Kidney capillary endothelial cell (primary cell): ENCODE measurements at places on chromosomes 16 and 17.

- no peak for DNase-seq
Measured at GRCh38 chr17:48843187-48843900, 12.5 kb downstream of the CALCOCO2 start.

DNA sequence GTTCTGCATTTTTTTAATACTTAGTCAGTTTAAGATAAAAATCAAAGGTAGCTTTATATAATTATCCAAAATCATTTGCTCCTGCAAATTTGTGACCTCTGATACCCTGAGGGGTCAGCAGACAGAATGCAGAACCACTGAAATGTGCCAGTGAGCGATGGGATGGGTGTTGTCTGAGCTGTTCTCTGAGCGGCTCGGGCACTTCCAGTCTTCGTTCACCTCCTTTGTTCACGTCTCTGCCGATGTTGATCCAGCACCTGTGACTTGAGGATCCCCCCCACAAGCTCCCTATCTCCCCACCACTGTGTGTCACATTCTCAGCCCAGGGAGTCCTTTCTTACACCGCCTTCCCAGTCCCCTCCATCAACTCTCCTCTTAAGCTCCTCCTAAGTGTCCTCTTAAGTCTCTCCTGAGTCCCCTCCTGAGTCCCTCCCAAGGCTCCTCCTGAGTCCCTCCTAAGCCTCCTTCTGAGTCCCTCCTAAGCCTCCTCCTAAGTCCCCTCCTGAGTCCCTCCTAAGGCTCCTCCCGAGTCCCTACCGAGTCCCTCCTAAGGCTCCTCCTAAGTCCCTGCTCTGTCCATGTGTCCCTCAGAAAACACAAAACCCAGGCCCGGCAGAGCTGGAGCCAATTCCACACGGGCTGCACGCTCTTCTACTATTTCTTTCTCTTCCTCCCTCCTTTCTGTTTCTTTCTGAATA is 47.5 kb downstream of the RNF213 start:
- DNase-seq = no peak

- no peak for DNase-seq
Measured at GRCh38 chr16:85839681-85840240, 40.3 kb downstream of the COX4I1 start.

DNA sequence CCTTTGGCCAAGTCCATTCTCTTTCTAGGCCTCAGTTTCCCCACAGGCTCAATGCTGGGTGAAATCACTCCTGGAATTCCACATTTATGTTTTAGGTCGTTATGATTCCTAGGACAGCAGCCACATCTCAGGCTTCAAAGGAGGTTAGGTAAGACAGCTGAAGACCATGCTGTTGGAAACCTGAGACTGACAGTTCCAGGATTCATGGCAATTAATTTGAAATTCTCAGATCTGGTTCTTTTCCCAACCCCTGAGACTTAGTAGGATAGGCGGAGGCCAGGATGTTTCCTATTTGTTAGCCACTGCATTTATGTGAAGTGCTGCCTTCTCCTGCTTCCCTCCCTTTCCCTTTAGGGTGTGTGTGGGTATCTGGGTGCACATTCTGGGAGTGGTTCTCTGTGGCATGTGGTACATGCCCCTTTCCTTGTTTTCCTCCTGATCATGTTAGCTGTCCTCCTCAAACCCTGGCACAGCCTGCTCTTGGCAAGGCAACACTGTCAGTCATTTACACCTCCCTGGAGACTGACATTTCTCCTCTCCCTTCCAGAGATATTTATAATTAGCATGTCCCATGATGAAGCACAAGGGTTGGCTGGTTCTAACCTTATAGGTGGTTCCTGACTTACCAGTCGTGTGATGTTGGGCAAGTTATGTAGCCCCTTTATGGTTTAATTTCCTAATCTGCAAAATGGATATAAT is 91.4 kb upstream of the SALL1 start:
- no peak for DNase-seq

- DNase-seq = no peak
Measured at GRCh38 chr17:10166176-10166935, 32.0 kb downstream of the GAS7 start.

DNA sequence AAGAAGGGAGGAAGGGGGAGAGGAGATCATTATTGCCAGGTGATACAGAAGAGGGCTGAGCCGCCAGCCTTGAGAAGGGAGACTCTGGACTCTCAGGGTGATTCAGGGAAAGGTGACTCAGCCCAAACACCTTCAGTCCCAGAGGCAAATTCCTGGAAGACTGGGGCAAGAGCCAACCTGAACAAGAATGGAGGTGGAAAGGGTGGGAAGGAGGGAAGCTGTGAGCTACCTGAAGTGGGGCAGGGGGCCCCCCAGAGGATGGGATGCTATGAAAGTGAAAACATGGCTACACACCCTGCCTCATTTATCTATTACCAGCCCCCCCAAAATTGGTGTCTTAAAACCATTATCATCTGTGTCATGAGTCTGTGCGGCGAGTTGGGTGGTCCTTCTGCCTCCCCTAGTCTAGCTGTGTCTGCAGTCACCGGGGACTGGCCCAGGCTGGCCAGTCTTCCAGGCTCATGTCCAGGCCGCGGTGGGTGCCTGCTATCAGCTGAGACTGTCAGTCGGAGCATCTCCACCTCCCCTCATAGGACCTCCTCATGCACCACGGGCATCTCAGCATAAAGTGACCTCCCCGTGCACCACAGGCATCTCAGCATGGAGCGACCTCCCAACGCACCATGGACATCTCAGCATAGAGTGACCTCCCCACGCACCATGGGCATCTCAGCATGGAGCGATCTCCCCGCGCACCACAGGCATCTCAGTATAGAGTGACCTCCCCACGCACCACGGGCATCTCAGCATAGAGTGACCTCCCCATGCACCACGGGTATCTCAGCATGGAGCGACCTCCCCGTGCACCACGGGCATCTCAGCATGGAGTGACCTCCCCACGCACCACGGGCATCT is 3.2 kb upstream of the SLC47A2 start:
- no peak for DNase-seq

DNA sequence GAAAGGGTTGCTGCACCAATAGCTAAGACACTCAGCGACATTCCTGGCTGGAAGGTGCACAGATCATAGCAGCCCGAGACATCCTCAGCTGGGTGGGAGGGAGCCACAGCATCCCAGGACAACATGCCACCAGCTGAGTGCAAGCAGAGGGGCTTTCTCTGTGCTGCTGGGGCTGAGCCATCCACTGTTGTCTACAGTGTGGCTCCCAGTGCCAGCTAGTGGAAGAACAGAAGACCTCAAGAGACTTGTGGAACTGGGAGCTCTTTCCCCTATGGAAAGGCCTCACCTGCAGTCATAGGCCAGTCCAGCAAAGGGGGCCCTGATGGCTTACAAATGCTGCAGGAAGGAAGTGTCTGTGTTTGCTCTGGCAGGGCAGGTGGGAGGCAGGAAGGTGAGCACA is 131.0 kb downstream of the C16orf78 start:
- DNase-seq = no peak

DNA sequence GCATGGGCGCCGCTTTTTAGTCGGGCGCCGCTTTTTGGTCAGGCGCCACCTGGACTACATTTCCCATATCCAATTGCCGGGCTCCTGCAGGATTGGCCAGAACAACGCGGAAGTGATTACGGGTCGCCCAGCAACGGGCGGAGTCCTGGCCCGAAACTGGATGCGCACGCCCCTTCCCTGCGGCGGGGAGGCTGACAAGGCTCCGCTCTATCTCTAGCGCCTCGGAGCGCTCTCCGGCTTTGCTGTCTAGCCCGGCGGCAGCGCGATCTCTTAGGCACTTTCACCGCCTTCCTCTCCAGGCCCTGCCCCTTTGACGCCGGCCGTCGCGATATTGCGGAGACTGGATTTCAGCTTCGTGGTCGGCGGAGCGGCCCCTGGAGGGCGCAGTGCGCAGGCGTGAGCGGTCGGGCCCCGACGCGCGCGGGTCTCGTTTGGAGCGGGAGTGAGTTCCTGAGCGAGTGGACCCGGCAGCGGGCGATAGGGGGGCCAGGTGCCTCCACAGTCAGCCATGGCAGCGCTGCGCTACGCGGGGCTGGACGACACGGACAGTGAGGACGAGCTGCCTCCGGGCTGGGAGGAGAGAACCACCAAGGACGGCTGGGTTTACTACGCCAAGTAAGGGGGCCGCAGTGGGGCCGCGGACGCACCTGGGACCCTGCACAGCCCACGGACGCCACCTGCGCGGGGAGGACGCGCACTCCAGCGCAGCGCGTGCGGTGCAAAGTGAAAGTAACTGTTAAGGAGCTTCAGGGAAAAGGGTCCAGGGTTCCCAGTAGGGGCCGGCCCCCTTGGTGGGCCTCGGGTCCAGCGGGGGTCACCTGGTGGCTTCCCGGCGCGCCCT is at the start of gene WWOX:
TSS of gene WWOX (plus strand) at position 384 of the 841 bp plus-strand sequence.
- DNase-seq = peak; percentile 94

- DNase-seq = no peak
Measured at GRCh38 chr17:3978421-3979289, 14.4 kb upstream of the ATP2A3 start.

DNA sequence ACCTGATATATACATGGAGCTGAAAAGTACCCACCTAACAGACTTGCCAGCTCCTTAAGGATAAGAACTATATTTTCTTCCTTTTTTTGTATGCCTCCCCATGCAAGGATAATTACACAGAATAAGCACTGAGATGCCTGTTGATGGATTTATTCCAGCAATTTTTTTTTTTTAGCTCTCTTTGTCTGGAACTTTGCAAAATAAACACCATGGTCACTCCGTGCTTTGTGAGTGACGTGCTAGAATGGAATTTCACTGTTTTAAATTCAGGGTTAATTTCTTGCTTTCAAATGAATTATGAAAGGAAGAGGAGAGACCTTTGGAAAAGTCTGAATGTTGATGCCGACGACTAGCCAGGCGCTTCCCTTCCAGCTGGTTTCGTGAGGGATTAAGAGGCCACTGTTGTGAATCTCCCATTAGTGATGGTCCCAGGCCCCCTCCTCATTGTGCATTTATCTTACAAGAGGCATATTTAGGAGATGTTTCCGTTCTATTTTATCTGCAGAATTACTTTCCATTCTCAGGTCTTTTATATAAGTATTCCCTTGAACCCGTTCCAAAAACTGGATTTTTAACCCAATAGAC is 529.1 kb downstream of the WWOX start:
- no peak for DNase-seq

GRCh38 chr16:89014403-89015230 is 37.6 kb upstream of the CBFA2T3 start:
- DNase-seq = no peak

DNA sequence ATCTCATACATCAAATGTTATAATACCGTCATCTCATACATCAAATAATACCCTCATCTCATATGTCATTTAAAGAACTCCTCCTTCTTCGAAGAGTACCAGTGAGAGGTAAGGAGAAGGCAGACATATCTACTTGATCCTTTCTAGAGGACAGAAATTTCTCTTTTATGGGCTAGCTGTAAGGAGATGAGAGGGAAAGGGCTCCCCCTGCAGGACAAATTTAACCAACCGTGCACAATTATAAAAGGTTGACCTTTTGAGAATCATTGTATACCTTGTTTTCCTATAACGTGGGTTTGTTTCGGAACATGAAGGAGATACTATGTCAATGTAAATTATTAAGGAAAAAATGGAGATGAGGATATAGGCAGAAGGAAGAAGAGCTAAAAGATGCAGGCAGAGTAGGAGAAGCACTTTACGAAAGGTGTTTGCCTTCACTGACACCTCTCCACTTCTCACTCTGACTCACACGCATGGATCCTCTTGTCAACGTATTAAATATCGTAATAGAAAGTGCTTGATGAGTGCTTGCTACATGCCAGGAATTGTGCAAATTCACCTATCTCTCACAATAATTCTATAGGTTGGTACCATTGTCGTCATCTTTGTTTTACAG is 465.9 kb upstream of the ERCC4 start:
- DNase-seq = peak; percentile 15

DNA sequence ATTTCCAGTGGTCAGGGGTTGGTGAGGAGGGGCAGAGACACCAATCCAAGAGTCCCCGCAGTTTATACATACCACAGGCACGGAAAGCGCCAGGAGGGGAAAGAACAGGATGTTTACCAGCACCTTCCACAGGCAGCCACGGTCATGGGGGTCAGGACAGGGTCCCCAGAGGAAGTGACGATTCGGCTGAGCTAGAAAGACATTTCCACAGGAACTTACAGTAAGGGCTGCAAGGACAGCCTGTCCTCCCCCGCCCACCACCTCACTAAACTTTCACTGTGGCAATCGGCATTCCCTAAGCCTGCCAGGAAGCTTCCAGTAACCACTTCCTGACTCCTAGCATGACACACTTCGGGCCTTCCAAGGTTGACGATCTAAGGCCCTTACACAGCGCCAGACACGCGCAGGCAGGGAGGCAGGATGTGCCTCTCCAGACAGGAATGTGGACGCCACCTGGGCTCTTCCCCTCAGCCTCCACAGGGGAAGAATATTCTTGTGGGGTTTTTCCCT is 1.2 kb upstream of the MT2A start:
- DNase-seq = peak; percentile 100

- DNase-seq = no peak
Measured at GRCh38 chr17:27477971-27478684, 21.9 kb downstream of the KSR1 start.

- DNase-seq = no peak
Measured at GRCh38 chr16:76235426-76235825, 41.8 kb upstream of the CNTNAP4 start.

DNA sequence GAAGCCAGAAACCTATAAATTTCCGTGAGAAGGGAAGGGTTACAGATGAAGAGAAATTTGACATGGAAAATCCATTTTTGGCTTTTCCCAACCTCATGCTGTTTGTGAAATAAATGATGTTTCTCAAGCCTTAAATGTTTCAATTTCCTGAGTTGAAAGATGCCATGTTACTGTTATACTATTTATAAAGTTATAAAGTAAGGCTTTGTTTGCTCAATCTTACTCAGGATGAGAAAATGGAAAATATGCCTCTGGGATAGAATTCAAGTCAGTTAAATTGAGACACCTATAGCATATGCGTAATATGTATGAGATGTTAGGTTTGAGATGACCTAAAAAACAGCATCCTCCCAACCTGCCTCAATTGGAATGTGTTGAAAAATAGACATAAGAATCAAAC is 19.9 kb upstream of the FAM20A start:
- no peak for DNase-seq

DNA sequence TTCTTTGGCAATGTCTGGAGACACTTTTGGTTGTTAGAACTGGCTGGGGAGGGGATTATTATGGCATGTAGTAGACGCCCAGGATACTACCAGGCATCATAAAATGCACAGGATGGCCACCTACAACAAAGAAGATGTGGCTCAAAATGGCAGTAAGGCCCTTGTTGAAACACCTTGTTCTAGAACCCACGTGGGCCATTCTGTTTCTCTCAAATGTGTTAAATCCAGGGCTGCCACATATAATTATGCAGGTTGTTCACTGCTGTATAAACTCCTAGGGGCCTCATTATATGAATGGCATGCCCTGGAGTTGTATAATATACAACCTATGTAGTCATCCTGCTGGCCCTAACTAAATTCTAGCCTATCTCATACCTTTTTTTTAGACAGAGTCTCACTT is 123.5 kb upstream of the HAS3 start:
- DNase-seq = no peak
